ENCODE measurements at places on chromosomes 3 and 15.

GRCh38 chr3:38805765-38806386 is 10.1 kb downstream of the SCN10A start:
- peak; percentile 56 for DNase-seq

DNA sequence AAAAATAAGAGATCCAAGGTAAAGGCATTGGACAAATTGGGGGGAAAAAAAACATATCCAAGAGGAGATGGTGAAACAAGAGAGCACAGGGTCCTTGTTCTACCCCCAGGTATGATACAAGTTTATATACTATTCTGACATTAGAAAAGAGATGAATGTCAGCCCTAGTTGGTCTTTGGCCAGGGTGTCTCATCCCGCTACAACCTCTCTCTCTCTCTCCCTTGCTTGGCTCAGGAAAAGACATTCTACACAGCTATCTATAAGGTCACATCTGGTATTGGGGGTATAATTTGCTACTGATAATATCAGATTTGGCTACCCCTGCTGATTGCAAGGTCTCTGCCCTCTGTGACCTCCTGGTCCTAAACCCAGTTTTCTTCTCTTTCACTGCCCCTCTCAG is 117.2 kb downstream of the GOLIM4 start:
- no peak for DNase-seq

GRCh38 chr3:42148982-42149432 is 57.9 kb downstream of the TRAK1 start:
- no peak for DNase-seq

DNA sequence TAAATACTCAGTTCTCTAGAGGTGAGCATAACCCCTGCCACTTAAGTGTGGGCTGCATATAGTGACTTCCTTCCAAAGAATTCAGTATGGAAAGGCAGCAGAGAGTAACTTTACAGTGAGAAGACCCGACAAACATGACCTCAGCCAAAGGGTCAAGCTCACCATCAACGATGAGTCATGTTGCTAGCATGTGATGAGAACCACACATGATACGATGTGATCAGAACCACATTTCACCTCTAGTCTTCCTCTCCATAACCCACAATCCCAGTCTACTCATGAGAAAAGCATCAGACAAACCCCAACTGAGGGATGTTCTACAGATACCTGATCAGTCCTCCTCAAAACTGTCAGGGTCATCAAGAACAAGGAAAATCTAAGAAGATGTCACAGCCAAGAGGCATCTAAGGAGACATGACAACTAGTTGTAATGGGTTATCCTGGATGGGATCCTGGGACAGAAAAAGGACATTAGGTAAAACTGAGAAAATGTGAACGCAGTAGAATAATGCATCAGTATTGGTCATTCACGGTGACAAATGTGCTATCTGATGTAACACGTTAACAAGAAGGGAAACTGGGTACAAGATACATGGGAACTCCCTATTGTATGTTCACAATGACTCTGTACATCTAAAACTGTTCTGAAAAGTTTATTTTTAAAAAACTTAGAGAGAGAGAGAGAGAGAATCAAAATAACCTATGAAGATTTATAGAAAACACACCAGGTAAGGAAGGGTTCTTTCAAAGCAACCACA is 28.3 kb downstream of the SEC61A1 start:
- no peak for DNase-seq

DNA sequence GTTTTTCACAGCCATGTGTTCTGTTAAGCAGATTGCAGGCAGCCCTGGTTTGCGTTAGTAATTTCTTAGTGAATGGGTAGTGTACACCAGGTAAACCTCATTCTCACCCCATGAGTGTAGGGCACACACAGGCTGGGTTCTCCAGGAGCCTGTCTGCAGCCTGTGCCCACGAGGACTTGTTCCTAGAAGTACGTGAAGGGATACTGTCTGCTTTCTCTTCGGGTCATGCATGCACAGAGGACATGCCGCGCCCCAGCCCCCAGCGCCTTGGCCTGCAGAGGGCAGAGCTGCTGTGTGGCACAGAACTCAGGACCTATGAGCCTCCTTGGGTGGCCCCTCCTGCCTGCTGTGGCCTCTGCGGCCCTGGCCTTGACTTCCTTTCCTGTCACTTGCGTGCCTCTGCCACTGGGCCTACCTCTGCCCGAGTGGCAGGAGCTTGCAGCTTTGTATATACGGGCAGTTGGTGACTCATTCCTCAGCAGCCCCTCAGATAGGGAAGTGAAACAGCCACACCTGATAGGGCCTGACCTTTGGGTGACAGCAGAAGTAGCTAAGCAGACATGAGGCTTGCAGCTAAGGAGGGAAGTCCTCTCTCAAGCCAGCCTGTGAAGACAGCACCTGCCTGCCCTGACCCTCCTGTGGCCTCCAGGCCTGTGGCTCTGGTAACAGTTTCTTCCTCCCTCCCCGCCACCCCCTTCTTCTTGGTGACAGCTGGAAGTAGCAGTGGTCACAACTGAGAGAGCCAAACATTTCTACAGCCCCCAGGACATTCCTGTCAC is 19.5 kb downstream of the PPCDC start:
- DNase-seq: peak; percentile 92

GRCh38 chr3:45567730-45568172 is 26.8 kb upstream of the LIMD1 start:
- DNase-seq: peak; percentile 45

- DNase-seq: no peak
Observed at GRCh38 chr3:128484404-128485281, 8.4 kb downstream of the GATA2 start.

DNA sequence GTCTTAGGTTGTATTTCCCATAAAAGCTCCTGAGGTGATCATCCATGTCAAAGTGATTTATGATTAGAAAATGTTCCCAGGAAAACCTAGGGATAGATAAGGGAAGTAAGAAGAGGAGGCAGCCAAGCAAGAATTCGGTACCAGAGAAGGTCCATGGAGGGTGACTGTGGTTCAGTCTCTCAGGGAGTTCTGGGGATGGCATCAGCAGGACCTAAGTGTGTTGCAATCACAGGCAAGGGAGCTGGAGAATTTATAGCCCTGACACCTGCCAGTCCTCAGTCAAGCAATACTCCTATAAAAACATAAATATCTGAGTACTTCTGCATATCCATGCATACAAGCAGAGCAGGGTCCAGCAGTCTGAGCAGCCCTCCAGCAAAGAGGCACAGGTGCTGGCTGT is 95.6 kb upstream of the TOPAZ1 start:
- DNase-seq: no peak

DNA sequence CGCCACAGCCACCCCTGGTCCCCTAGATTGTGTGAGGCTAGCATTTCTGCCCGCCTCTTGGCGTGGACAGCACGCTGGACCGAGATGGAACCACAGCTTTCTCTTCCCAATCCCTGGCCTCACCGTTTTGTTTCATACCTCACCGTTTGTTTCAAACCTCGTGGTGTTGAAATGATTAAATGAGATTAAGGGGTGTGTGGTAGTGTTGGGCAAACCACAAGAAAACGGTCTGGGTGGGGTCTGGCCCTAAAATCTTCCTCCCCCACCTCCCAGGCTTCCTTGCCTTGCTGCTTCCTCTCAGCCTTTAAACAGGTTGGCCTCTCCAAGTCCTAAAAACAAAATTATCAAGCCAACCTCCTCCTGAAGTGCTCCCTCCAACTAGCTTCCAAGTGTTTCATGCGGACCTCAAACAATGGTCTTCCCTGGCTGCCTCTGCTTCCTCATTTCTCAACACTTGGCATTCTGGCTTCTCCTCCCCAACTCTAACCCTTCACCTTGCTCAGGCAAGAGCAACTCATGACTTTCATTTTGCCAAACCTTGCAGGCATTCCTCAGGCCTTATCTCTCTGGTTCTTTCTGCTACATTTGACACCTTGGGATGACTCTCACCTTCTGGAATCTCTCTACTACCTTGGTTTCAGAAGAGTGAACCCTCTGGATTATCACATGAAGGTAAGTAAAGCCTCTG is 1.4 kb upstream of the ATP13A3 start:
- peak; percentile 65 for DNase-seq

DNA sequence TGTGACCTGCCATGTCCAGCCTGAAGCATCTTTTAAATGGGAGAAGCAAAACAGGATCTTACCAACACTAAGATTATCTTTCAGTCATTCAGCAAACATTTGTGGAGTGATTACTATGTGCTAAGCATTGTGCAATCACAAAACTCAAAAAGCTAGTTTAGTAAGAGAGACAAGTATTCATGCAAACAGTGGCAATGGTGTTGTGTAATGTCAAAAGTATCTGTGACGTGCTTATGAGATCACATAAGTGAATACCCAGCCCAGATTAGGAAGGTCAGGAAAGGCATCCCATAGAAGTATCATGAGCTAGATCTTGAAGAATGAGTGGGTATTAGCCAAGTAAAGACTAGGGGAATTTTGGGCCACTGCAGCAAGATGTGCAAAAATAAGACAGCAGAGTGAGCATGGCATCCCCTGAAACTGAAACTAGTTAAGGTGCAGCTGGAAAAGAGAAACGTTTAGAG is 32.1 kb downstream of the SEC62 start:
- peak; percentile 21 for DNase-seq

- no peak for DNase-seq
Observed at GRCh38 chr15:62474771-62475124, 309.7 kb upstream of the C2CD4B start.

Measured in activated CD4-positive, alpha-beta T cell treated with anti-CD3 and anti-CD28 coated beads, Interleukin-10, Interleukin-2, amounts not matched to agents 100 ng/mL and 50 ng/mL, durations not matched to agents 16 hours and 8 hours (primary cell).